ENCODE measurements at places on chromosomes 6 and 20. TPM values are rescaled to one million over a fixed set of nuclear protein-coding genes. Genes with fewer than 3 reads are reported as not detected.

Gene CST5
- not detected for total RNA-seq

Gene KCNK17
- total RNA-seq = 0.19 TPM

Gene RAB44
- total RNA-seq = 0.35 TPM

Gene HCRTR2
- total RNA-seq = not detected

Gene MDFI
- 21.7 TPM for total RNA-seq

Gene MUCL3
- total RNA-seq = not detected

GRCh38 chr20:2000285-2000684 lies 6.4 kb upstream of the PDYN start:
- no peak for DNase-seq

GRCh38 chr6:155970876-155971708 lies 515.5 kb upstream of the NOX3 start:
- DNase-seq = no peak

DNA sequence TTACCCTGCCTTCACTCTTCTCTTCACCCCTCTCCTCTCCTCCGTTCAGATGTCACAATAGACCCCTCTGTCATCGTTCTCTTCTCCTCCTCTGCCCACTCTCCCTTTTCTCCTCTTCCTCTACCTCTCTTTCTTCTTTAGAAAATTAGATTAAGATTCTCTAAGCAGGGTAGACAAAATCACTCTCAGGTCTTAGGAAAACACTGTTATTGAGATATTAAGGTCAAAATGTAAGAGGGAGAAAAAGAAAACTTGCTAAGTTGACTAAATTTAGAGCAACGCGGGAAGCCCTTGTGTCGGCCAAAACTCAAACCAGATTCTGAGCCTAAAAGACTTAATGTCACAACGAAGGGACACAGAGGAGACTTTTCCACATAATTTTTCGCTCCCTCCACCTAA lies 22.1 kb upstream of the ZNF184 start:
- DNase-seq = no peak

DNA sequence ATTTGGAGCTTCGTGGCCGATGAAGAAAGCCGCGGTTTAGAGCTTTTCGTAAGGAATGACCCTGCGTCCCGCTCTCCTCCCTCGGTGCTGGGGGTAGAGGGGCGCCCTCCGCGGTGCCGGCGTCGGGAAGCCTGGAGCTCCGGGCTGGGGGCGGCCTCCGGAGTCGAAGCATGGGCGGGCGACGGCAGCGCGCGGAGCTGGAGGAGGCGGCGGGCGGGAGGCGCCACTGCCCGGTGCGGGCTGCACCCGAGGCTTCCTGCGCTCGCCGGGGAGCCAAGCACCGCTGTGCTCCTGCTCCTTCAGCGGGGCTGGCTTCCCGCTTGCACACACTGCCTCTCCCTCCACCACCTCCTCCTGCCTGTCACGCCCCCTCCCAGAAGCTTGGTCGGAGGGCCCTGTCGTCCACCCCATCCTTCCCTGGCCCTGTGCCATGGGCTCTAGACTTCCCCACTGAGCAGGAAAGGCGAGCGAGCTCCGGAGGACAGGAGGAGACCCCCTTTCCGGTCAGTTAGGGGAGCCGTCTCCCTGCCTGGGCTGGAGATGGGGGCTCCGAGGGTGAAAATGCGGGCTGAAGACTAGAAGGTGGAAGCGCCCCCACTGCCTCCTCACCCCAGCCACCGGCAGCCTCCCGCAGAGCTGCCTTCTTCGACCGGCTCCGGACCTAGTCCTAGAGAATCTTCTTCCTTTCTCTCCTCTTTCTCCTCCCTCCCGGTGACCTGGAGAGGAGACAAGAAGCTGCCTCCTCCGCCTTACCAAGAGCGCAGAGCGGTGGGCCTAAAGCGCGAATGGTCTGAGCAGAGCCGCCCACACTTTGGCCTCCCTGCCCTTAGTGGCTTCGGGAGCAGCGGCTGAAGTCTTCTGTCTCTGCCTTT lies 1.8 kb downstream of the CDH4 start:
- no peak for DNase-seq

DNA sequence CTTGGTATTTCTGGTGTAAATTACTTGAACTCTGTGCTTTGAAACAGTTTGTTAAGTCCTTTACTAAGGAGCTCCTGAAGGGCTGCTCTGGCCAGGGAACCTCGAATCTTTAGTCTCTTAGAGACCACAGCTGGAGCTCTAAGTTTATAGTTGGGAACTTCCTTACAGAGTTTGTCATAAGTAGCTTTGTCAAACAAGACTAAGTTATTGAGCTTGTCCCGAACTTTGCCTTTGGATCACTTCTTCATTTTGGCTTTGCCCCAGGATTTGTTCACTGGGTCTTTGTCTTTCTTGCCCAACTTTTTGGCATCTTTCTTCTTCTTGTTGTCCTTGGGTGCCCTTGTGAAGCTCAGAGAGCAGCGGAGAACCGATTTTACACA lies 64.8 kb downstream of the FAM50B start:
- DNase-seq = peak; percentile 49

GRCh38 chr6:22253955-22254655 lies 42.7 kb downstream of the PRL start:
- no peak for DNase-seq

DNA sequence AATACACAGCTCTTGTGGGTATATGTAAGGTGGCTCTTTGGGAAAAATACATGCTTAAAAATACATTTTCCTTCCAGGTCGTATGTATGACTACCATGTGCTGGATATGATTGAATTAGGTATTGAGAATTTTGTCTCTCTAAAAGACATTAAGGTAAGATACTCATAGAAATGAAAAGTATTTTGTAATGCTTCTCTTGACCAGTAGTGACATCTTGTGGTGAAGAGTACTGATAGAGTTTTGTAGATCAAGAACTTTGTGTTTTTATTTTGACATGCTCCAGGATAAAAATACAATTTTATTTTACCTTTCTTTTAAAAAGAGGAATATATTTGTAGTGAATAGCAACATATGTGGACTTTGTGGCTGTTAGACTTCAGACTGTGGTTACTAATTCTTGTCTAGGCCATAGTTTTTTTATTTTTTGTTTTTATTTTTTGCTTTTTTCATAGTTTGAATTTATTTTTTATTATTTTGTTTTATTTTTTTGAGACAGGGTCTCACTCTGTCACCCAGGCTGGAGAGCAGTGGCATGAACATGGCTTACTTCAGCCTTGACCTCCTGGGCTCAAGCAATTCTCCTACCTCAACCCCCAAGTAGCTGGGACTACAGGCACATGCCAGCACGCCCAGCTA lies 17.9 kb downstream of the RPF2 start:
- no peak for DNase-seq

DNA sequence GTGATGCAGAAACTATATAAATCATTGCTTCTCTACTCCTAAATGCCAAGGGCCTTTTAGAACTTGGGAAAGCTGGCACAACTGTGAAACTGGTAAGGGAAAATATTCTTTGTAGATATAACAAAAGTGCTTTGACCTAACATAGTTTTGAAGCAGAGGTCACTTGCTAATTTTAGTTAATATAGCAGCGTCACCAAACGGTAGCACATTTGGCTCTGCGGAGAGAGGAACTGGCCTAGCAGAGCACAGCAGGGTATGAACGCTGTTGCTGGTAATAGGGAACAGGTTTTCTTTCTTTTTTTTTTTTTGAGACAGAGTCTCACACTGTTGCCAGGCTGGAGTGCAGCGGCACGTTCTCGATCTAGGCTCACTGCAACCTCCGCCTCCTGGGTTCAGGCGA lies 67.4 kb downstream of the ECT2L start:
- DNase-seq = no peak

DNA sequence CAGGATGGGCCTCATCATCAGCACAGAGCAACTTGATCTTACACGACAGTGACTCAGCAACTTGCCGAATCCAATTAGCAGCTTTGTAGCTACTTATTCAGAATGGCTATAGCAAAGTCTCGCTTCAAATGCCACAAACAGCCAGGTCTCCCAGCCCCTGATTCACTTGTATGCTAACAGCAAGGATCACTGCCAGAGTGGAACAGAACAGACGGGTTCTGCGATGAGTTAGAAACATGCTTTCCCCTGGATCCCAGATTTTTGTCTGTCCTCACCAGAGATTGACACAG lies 254.4 kb downstream of the NRN1 start:
- no peak for DNase-seq

DNA sequence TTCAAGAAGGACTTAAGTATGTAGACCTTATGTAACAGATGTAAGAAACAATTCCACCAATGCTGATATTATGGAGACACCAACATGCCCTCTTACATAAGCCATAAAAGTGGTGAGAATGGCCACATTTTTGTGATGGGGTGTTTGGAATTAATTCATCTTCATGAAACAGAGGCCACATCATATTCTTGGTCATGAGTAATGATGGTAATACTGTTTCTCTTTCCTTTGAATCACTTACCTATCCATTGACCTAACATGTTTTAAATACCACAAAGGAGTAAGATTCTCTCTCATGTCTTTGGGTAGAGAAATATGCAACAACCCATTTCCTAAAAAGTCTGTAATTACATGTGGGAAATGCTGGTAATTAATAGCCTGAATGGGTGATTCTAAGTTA lies 545.4 kb upstream of the FLRT3 start:
- DNase-seq = no peak

DNA sequence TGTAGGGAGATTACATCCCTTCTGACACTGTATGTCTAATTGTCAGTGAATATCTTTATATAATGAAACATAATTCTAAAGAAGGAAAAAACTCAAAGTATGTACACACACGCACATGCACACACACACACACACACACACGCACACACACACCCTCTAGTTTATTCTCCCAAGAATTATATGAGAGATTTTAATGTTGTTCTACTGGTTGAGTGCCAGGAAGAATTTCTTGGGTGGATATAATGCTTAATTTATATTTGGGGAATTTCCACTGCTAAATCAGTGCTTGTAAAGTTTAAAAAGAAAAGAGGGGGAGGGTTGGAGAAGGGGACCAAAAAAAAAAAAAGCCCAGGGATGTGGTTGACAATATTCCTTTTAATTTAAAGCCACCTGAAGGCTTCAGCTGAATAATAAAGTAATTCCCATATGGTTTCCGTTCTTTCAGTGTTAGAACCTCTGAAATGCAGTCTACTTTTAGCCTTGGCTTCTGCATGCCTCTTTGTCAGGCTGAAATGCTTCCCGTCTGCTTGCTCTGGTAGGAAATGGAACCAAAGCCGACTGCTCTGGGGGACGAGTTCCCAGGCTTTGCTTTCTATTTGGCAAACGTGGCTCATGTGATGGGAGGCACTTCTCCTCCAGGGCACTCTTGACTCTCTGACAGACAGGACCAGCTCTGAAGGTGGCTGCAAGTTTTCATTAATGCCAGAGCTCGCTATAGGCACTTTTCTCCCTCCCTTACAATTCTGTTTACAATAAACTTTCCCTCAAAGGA lies 225.4 kb downstream of the PRL start:
- DNase-seq = no peak

- no peak for DNase-seq
Measured at GRCh38 chr6:154485815-154486214, 24.7 kb downstream of the CNKSR3 start.

GRCh38 chr6:87054143-87054833 lies 40.6 kb downstream of the CGA start:
- no peak for DNase-seq

DNA sequence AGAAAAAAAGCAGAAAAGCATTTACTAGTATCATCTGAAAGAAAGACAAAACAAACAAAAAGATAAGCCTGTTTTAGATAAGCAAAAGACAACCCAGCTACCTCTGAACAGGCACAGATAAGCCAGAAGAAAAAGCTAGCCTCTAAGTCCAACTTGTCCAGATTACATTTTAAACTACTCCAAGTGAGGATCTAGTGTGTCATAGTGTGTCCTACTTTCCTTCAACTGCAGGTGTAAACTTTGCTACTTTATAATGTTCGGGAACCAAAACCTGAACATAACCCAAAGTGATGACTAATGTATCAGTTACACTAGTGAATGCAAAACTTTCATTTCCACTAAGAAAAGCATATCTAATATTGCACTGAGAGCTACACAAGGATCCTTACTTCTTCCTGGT lies 19.5 kb downstream of the ADNP start:
- DNase-seq = no peak

- DNase-seq = no peak
Measured at GRCh38 chr6:150527100-150527499, 72.6 kb upstream of the PLEKHG1 start.

DNA sequence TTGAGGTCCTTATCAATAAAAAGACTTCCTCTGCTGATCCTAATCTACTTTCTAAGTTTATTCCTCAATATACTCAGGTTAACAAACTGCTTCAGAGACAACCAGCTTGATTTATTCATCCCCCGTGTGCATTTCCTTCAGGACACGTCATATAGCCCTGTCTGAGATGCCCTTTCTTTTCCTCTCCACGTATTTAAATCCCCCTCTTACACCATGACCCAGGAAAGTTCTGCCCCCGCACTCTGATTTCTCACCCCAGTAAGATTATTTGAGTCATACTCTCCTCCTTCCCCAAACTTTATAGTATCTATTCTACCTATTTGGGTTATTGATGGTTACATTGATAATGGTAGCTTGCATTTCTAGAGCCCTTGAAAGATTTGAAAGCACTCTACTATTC lies 9.8 kb upstream of the CGA start:
- no peak for DNase-seq

GRCh38 chr6:41871691-41872090 lies 23.5 kb downstream of the USP49 start:
- DNase-seq = no peak

DNA sequence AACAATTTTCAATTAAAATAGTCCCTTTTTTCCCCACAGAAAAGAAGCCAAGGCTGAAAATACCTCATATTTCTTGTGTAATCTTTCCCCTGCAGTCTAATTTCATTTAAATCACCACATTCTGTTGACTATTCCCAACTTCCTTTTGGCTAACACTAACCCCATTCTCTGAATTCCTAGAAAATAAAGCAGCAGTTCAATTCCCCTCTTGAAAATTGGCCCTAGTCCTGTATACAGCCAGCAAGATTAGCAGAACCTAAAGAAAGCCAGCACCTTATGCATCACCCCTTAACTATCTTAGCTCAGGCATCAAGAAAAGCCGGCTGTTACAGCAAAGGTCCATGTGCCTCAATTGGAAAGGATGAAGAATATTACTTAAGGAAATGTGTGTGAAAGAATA lies 69.7 kb downstream of the MDN1 start:
- DNase-seq = no peak

GRCh38 chr6:3458706-3459421 lies 2.0 kb upstream of the SLC22A23 start:
- DNase-seq = no peak

Data from mesenteric fat pad (tissue), 1 donor.